ENCODE measurements at places on chromosomes 1 and 21.

DNA sequence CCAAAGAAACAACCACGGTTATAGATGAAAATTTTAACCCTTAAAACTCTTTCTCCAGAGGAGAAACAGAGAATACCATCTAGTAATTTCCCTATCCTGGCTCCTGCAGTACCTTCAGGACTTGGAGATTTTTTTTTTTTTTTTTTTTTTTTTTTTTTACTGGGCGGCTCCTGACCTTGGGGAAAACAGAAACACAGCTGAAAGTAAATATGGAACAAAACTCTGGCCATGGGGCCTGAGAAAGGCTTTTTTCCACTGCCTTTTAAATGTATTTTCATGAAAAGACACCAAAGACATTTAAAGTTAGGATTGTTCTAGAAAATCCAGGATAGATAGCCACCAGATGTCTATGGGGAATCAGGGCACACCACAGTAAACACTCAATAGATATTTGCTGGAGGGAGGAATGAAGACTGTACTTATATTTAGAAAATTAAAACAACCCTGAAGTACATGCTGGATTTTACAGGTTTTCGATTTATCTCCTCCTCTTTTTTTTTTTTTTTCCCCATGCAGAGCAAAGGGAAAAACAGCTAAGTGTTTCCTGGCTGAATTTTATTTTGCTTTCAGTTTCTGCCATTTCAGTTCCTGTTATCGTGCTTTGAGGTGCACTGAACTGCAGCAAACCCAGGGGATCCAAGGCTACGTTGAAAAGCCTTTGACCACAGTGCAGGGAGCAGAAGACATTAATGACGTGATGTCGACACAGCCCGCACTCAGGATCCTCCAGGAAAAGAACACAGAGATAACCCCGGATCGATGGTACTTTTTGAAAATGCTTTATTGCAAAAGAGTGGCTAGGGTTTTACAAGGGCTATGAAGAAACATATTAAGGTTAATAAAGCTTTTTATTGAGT, 35.7 kb upstream of the CNN3 start:
- DNase-seq = no peak

DNA sequence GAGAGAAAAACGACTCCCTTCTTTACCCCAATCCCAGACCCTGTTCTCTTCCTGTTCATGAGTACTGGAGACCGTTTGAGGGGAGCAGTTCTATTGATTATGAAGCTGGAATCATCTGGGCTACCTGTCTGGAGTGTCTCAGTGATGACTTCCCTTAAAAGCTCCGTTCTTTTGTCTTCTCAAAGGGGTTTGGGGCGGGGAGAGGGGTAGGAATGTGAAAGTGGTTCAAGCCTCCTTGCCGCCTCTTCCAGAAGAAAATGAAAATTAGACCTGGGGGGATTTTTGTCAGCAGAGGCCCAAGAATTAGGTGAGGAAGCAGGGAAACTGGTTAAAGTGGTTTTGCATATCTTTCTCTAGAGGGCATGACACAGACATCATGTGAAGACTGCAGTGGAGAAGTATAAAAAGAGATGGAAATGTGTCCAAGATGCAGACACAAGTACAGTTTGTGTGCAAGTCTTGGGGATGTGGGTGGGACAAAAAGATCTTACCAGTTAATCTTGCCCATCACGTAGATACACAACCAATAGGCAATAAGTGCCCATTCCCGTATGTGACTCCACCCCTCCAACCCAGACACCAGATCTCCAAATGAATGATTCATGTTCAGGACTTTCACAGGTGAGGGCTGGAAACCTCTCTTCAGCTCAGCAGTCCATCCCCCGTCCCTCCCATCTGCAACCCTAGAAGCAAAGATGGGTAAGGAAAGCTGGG, 470 bp upstream of the MTMR11 start:
- no peak for DNase-seq

DNA sequence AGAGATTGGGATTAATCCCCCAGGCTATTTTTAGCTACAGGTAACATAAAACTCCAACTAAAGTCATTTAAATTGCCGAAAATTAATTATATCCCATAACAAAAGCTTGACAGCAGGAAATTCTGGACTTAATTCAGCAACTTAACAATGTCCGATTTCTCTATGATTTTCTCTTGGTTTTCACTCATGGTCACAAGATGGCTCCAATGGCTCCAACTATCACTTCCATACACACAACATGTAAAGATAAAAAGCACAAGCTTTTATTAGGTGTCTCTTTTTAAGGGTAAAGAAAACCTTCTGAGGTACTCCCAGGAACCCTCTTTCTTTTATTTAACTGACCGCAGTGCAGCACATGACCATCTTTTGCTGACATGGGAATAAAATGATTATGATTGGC, 363.5 kb upstream of the PTBP2 start:
- no peak for DNase-seq

DNA sequence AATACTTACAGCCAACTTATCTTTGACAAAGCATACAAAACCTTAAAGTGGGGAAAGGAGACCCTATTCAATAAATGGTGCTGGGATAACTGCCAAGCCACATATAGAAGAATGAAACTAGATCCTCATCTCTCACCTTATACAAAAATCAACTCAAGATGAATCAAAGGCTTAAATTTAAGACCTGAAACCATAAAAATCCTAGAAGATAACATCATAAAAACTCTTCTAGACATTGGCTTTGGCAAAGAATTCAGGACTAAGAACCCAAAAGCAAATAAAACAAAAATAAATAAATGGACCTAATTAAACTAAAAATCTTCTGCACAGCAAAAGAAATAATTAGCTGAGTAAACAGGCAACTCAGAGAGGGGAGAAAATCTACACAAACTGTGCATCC, 335.6 kb upstream of the PBX1 start:
- DNase-seq = no peak

GRCh38 chr1:172530000-172530399, 3.0 kb upstream of the SUCO start:
- DNase-seq = no peak

- no peak for DNase-seq
These were observed 1.5 kb downstream of the MED8 start for GRCh38 chr1:43387976-43388599.

- DNase-seq = no peak
These were observed 64.2 kb downstream of the ZNF684 start for GRCh38 chr1:40595623-40596022.

GRCh38 chr1:112247961-112248360, 148.1 kb upstream of the CTTNBP2NL start:
- DNase-seq = no peak

- no peak for DNase-seq
These were observed 43.5 kb downstream of the CHML start for GRCh38 chr1:241596633-241597032.

GRCh38 chr21:45887120-45887611, 94.4 kb upstream of the COL6A1 start:
- no peak for DNase-seq

GRCh38 chr1:44437107-44437716, 32.2 kb downstream of the RNF220 start:
- DNase-seq = no peak

DNA sequence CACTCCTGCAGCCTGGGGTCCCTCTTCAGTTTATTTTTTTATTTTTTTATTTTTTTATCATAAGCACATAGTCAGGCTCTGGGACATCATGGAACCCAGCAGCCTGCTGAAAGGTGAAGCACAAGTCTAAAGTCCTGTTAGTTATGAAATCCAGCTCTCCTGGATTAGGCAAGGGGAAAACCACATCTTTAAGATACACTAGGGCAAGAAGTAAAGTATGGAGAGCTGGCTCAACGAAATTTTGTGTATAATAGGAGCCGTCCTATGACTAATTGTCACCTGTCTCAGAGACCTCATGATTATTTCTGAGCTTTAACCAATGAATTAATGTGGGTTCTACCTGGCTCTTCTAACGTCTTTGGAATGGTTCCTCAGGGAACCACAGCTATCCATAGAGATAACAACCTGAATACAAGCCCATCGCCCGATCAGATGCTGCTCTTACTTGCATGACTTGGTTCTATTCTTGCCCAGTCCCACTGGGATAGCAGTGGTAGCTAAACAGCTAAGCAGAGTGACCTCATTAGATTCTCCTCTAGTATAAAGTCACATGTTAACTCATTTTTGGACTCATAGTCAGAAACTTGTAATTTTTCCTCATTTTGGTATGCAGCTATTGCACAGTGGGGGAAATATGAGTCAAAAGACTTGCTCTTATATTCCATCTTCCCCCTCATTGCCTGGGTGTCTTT, 122.7 kb downstream of the LMO4 start:
- no peak for DNase-seq

- no peak for DNase-seq
These were observed 103.6 kb downstream of the RHOU start for GRCh38 chr1:228838717-228839500.

- DNase-seq = no peak
These were observed 25.7 kb upstream of the PDE9A start for GRCh38 chr21:42627527-42628289.

- no peak for DNase-seq
These were observed 45.1 kb upstream of the C1orf174 start for GRCh38 chr1:3945222-3945621.

- no peak for DNase-seq
These were observed 19.9 kb downstream of the NIBAN1 start for GRCh38 chr1:184954232-184954995.

GRCh38 chr1:62436039-62436465, 797 bp upstream of the USP1 start:
- DNase-seq = no peak

- DNase-seq = no peak
These were observed 87.7 kb upstream of the POU3F1 start for GRCh38 chr1:38134294-38134755.

GRCh38 chr21:36465478-36465877, 14.4 kb downstream of the CLDN14 start:
- no peak for DNase-seq

GRCh38 chr1:104132382-104132973, 382.8 kb downstream of the AMY1C start:
- no peak for DNase-seq

DNA sequence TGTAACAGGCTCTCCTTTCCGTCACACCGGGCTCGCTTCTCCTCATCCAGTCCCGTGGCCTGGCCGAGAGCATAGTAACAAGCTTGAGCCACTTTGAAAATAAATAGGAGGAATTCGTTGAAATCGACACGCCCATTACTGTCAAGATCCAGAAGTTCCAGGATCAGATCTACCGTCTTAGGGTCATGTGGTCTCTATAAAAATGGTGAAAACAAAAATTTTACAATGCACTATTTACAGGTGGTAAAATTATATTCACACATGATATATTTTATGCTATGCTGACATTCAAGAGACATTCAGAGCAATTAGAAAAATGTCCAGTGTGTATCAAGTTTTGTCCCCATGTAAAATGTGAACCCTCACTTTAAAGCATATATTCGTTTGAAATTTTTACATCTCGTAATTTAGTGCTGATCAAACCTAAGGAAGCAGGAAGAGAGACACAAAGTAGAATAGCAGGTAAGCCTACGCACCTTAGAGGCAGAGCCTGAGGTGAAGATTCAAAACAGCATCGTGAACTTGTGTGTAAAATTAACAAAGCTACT, 2.3 kb downstream of the TCHH start:
- no peak for DNase-seq

- no peak for DNase-seq
These were observed 432 bp downstream of the AKT3 start for GRCh38 chr1:243849421-243850201.

All from NCI-H1048 (cell line).